ENCODE measurements at places on chromosomes 3 and 15.

DNA sequence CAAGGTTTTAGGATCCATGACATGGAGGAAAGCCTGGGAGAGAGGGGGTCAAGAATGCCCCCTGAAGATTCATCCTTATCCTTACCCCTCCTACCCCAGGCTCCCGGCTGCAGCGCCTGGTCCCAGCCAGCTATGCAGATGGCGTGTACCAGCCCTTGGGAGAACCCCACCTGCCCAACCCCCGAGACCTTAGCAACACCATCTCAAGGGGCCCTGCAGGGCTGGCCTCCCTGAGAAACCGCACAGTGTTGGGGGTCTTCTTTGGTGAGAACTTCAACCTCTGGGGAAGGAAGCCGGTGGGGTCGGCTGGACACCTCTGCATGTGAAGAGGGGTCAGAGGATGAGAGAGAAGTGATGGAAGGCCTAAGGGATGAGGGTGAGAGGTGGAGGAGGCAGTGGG, 4.3 kb downstream of the DUOX1 start:
- DNase-seq: no peak

DNA sequence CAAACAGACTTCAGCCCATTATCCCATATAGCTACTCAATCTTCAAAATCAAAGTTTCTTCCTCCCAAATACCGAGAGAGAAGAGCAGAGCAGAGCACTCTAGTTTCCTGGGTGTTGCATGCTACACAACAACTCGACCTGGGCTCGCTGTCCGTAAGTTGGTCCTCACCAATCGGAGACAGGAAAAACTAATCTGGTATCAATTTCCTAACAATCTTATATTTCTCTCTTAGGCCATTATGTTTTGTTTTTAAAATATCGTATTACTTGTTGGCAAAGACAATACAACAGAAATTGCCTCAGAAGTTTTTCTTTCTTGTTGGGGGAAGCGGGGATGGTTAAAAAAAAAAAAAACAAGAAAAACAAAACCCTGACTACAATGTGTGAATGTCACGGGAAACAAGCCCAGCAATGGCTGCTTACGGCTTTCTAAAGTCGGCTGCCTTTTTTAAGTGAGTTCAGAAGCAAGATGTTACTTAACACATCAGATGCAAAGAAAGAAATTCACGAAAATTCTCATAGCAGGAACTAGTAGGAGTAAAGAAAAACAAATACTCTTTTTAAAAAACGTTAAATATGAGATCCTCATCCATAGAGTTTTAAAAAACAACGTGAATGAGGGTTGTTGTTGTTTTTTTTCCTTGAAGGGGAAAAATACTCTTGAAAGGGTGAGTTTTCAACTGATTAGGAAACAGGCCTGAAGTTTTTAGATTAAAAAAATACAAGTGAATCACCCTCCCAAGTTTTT, 1.9 kb downstream of the VGLL4 start:
- peak; percentile 70 for DNase-seq

- no peak for DNase-seq
These were observed 12.3 kb upstream of the CTDSPL start for GRCh38 chr3:37849146-37849923.

DNA sequence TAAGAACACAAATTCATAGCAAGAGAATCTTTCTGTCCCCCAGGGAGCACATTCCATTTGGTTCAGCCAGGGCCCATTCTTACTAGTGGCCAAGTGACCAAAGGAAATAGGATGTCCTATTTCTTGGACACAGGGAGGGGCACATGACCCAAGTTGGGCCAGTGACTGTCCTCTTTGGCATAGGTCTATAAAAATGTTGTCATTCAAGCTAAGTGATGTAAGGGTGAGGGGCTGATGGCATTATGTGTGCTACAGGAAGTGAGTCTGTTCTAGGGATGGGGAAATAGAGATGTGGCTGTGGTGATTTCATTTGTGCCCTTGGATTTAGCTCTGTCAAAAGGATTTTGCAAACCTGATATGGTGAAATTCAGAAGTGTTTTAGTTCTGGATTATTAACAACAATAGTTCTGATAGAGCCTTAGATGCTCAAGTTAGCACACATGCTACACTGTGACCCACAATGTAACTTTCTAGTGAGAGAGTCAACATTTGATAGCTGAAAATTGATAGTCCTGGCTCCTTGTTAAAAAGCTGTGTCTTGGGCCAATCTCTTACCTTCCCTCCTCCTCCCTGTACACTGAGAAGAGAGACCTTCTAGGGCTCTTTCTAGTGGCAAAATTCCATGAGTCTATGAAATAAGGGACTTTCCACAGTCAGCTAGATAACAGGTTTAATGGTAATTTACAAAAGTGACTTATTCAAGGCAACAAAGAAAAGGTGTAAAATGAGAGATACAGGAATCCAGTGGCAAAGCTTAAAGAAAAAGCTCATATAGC, 117.2 kb downstream of the THRB start:
- no peak for DNase-seq

- no peak for DNase-seq
These were observed 6.3 kb downstream of the ST3GAL6 start for GRCh38 chr3:98769448-98769847.

DNA sequence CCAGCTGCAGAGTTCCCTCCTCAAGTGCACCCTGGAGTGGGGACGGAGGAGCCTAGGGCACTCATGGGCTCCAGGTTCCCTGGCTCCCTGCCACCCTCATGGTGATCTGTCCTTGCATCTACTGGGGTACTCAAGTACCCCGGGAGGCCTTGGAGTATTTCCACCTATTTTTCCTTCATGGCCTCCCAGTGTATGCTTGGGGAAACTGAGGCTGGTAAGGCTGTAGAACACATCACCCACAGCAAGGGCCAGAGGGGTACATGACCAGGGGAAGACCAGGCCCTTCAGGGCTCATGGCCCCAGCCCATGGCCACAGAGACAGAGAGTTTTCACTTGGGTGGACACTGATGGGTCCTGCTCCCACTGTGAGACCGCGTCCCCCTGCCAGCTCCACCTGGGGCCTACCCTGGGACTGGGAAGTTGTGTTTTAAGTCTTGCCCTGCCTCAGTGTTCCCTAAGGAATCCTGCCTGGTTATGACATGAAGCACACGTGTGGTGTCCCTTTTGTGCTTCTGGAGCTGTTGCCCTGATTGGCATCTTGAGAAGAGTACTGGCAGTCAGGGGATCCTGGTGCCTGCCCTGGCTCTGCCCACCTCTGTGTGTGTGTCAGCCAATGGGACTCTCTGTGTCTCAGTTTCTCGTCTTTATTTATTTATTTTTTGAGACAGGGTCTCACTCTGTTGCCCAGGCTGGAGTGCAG, 132.8 kb downstream of the TJP1 start:
- DNase-seq: no peak

- DNase-seq: no peak
These were observed 30.0 kb downstream of the FILIP1L start for GRCh38 chr3:100084100-100084806.

GRCh38 chr3:183298701-183299153, 45.7 kb downstream of the B3GNT5 start:
- peak; percentile 90 for DNase-seq

DNA sequence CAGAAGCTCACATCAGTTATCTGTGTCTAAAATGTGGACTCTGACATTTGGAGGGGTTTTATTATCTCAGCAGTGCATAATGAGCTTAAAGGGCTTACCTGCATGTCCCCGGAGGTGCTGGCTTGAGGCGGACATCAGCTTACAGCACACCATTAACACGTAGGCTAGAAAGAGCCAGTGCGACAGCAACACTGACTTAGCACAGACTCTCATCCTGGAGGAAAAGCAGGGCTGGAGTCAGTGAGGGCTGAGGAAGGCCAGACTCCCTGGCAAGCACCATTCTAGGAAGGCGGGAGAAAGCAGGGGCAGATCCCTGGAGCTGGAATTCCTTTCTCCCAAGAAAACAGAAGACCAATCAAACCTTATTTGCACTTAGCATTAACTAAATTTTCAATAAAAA, 51.7 kb downstream of the TAFA4 start:
- no peak for DNase-seq

GRCh38 chr3:13504161-13504831, 24.2 kb downstream of the HDAC11 start:
- DNase-seq: no peak

GRCh38 chr15:22980189-22981050, at the start of gene CYFIP1:
Gene CYFIP1, minus strand, starts transcription at chr15:22980368. Its CDS starts 33,083 bp downstream, at chr15:22947285.
- DNase-seq: peak; percentile 87

GRCh38 chr3:185172086-185173049, 19.5 kb upstream of the C3orf70 start:
- no peak for DNase-seq

GRCh38 chr3:8825153-8825825, 55.9 kb upstream of the OXTR start:
- DNase-seq: no peak

DNA sequence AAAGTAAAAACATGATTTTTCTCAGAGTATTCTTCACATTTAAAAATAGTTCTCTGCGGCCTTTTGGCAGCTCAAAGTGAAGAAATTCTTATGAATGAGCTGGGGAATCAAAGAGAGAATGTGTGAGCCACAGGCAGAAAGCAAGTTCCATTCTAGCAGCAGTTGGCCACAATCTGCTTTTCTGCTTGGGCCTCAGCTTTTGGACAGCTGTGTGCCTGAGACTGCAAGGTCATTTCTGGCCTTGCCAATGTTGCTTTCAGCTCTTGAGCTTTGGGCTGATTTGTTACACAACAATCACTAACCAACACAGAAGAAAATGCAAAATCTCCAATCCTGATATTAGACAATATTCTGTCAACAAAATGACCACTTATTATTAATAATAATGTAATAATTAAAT, 14.4 kb upstream of the TM4SF4 start:
- no peak for DNase-seq

DNA sequence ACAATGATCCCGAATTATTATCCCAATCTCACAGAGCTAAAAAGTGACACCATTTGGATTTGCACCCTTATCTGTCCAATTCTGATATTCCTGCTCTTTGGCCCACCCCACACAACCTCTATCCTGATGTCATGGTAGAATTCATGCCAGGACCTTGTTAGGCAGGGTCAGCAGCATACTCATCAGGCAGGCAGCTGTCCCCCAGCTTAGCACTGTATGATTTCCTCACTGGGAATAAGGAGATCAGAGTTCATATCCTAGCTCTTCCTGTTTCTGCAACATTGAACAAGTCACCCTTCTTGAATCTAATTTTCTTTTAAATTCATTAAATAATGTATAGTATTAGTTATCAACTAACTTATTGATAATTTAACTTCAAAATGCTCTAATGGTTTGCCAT, 12.0 kb upstream of the C3orf80 start:
- DNase-seq: no peak

- peak; percentile 90 for DNase-seq
These were observed at the start of gene CFAP44 for GRCh38 chr3:113441051-113441770. Gene CFAP44, minus strand, starts transcription at chr3:113441493. Its CDS starts 7,829 bp downstream, at chr3:113433664.

DNA sequence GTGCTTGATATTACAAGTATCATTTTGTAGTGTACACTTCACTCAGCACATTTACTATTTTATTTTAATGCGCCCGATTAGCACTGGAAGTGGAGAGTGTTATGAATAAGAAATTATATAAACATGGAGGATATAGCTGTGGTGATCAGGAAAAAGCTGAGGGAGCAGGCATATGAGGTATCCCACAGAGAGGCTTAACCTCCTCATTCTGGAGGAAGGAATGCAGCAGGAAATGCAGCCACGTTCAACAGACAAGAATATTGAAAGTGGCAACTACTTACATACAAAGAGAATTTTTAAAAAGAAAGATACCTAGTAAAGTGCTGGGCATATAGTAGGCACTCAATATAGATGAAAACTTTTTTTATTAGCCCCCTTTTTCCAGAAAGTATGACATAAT, 166.0 kb upstream of the SATB1 start:
- DNase-seq: no peak

DNA sequence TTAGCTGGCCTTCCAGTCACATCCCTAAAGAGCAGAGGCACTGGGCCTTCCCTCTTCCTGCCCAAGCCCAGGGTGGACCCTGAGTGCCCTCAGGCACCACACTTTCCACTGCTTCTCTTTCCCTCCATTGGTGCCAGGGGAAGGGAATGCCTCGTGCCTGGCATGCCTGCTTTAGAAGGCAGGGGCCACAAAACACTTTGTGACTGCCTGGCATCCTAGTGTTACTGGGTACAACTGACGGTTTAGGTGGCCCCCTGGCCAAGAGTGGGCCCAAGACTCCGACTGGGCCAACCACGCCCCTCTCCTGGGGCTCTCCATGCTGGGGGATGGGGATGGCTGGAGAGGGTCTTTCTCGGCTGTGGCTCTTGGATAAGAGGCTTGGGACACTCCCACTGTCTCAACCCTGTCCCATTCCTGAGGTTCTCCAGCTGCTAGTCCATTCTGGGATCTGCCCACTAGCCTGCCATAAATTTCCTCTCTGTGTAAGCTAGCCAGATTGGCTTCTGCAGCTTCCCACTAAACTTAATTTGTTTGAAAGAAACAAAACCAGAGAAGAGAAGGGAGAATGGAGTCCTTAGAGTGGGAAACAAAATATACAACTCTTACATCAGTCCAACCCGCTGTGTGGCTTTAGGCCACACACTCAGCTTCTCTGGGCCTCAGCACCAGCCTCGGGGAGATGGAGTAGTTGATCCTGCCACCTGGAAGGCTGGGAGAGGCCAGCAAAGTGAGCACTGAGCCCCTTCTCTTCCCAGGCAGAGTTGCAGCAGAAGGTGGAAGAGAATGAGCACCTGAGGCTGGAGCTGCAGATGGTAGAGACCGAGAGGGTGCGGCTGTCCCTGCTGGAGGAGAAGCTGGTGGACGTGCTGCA, 24.1 kb upstream of the GP9 start:
- DNase-seq: no peak

DNA sequence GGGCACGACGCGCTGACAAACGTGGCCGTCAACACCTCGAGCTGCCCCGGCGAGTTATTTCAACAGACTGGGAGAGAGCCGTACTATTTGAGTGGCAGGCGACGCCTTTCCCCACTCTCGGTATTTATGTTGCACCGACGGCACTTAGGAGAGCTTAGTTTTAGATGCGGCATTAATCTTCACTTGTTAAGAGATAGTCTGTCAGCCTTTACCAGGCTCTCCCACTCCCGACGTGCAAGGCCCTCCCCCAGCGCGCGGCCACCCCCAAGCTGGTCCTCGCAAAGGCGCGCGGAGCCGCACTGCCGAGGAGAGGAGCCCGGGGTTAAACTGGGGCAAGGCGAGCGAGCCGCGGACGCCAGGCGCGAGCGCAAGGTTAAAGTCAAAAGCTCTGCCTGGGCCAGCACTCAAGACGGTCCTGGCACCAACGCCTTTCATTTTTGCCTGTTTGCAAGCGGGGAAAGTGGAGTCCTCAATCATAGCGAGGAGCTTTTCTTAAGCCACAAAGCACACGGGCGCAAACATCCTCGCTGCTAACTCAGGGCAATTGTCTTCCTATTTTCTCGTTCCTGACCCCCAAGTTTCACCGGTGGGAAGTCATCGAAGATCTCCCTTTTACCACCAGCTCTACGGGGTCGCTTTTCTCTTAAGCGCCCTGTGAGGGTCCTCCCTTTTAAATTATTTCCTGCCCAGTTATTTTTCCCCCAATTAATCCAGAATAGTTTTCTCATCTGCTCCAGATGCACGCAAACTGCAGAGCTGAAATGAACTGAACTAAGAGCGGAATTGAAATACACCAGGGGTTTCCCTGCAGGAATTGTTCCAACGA, 86.6 kb downstream of the NR2F2 start:
- peak; percentile 55 for DNase-seq

DNA sequence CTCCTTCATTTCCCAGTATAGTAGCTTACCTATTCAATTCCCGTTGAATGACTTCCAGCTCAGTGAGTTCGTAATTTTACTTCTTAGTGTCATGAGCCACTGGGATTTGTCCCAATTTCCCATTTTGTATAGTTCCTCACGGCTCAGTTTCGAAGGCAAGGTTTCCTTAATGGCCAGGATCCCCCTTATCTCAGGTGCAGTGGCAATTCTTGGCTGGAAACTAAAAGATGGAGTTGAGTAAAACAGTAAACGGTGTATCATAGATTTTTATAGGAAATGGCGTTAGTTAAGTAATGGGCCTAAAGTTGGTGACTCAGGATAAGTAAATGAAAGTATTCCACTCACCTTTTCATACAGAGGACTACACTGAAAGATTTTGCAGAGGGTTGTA, 522 bp upstream of the LMLN start:
- no peak for DNase-seq

Measured in cardiac muscle cell (in vitro differentiated cells and primary cell).